Stimulated activated CD8-positive, alpha-beta memory T cell treated with anti-CD3 and anti-CD28 coated beads, Interleukin-15, amount 100 ng/mL, for 24 hours (primary cell): ENCODE measurements at places on chromosomes 1 and 21.
A peak's percentile ranks its signal among the peaks of the same experiment; 100 is the strongest.

DNA sequence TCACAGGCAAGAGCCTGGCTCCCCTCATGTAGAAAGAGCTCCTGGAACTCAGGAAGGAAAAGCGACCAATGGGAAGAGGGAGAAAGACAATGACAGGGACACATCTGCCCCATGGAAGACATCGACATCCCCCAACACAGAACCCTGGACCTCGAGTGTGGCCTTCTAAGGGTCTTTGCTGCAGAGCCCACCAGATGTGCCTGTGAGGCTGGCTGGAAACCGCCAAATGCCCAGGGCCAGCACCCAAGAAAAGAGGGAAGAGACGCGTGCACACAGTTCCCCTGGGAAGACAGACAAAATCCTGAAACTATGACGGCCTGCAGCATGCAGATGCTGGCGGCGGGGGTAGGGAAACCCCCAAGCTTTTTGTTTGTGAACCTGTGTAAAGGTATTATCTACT lies 36.4 kb upstream of the ADARB1 start:
- no peak for DNase-seq

DNA sequence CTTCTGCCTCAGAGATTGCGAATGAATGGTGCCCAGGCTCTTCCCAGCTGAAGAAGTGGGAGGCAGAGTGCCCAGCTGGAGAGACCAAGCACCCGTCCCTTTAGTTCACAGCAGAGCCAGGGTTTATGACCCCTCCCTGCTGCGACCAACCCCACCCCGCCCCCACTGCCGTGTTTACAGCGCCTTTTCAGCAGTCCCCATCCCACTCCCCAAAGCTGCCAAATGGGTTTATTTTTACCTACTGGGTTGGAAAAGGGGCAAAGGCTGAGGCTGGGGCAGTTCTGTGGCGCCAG lies 23.6 kb downstream of the DYRK3 start:
- no peak for DNase-seq

GRCh38 chr1:20574686-20575540 lies 14.0 kb upstream of the CDA start:
- DNase-seq, result peak; percentile 42

GRCh38 chr21:42396799-42397745 lies 1.2 kb upstream of the TMPRSS3 start:
- no peak for DNase-seq

DNA sequence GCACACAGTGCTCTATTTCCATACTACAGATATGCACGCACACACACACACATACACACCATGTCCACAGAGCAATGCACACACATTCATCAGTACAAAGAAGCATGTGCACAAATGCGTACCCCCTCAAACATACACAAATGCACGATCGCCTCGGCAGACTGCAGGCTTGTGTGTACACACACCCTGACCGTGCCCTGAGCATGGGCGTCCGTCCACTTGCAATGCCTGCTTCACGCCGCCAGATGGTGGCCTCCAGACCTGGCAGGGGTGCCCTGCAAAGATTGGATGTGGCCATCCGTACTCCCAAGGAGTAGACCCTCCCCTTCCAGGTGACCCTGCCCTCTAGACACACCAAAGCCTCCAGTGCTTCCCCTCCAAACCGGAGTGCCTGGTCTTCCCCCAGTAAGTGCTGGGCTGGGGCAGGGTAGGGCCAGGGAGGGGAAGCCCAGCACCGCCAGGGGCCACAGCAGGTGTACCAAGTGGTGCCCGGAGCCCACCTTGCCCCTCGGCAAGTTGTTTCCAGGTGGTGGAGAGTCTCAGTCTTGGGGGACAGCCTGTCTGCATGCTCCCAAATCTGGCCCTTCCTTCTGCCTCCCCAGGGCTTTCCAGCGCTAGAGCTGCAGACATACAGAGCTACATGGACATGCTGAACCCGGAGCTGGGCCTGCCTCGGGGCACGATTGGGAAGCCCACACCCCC lies 20.6 kb downstream of the ESPN start:
- DNase-seq, result no peak

DNA sequence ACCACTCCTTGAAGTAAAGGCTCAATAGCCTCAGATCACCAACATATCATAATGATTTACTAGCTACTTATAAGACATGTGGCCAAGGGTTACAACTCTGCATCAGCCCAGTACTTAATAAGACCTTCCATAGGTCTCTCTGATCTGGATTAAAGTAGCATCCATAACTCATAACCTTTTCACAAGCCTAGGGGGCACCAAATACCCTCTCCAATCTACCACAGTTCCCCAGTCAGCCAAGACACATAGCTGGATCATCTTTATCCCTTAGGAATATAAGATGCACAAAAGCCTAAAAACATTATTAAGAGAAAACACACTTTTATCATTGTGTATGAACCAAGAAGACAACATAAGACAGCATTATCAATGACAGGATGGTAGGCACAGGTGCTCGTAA lies 22.1 kb downstream of the SSX2IP start:
- DNase-seq, result no peak

- DNase-seq, result no peak
These were observed 2.0 kb upstream of the SYDE2 start for GRCh38 chr1:85202864-85203255.

DNA sequence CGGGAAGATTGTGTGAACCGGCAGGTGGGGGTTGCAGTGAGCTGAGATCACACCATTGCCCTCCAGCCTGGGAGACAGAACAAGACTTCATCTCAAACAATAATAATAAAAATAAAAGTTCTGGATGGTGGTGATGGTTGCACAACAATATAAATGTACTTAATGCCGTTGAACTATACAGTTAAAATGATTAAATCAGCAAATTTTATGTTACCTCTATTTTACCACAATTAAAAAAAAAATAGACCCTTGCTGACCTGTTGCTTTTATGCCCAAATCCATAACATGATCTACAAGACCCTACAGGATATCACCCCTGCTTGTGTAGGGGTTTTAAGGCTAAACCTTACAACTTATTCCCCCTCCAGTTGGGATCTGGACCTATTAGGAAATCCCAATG lies 11.8 kb upstream of the PDIK1L start:
- no peak for DNase-seq

GRCh38 chr1:29754573-29755375 lies 518.5 kb downstream of the PTPRU start:
- DNase-seq, result no peak

GRCh38 chr1:164589961-164590507 lies 31.1 kb downstream of the PBX1 start:
- DNase-seq, result no peak

GRCh38 chr1:235511470-235512240 lies 7.4 kb upstream of the B3GALNT2 start:
- no peak for DNase-seq

DNA sequence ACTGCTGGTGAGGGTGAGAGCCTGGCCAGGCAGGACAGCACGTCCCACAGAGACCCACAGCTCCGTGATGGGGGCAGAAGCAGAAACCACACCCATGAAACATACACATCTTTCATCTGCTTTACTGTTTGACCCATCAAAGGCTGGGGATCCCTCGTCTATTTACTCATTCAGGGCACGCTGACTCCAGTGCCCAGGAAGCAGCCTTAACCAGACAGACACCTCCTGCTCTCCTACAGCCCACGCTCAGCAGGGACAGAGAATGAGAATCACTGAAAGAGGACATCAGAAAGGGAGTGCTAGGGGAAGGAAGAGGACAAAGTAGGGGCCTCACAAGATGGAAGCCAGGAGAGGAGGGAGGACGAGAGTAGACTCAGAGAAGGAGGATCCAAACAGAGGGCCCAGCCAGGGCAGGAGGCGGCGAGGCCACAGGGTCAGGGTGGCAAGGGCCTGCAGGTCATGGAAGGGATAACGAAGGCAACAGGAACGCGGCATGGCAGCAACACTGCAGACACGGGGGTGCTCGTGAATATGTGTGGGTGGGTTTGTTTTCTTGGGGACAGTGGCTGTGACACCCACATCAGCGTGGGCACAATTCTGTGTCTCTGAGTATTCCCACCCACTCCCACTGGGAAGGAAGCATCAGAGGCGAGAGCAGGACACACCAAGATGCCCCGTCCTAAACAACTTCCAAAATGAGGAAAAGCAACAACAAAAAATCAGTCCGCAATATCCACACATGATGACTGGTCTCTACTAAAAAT lies 15.4 kb upstream of the NADK start:
- no peak for DNase-seq

DNA sequence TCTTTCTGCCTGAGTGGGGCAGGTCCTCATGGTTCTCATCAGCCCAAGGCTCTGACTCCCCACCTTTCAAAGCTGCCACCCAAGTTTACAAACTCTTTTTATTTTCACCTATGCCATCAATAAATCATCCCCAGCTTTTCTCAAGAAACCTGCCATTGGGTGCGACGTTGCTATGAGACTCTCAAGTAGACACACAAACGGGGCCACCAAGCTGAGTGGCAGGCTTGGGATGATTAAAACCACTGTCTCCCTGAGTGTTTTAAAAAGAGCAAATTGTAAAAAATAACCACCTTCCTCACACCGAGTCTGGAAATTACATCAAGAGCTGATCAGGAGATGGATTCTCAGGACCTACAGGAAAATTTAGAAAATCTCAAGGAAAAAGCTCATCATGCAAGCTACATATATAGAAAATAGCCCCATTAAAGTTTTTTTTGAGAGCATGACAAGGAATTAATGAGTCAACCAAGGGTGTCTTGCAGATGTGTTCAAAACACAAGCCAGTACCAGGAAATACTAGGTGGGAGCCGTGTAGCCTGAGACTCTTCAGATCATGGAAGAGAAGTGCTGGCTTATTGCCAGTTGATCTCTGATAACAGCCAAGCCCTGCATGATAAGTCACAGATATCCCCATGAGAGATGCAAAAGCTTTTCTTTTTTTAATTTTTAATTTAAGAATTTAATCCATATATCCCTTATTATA lies 158.4 kb upstream of the BACE2 start:
- no peak for DNase-seq

DNA sequence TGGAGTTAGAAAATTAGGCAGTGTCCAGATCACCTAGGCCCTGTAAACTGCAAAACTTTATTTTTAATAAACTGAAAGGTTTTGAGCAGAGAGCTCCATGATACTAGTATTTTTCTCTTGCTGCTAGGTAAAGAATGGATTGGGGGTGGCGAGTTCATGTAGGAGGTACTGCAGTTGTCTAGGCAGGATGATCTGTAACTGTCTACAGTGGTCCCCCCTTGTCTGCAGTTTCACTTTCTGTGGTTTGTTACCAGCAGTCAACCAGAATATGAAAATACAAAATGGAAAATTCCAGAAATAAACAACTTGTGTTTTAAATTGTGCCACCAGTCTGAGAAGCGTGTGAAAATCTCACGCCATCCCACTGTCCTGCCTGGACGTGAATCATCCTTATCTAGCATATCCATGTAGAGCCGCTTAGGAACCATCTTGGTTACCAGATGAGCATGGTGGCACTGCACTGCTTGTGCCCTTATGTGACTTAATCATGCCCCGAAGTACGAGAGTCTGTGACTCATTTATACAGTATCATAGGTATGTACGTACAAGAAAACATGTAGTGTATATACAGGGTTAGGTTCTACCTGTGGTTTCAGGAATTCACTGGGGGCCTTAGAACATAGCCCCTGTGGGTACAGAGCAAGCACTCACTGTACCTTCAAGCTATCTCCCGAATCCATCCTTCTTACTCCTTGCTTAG lies 94.2 kb downstream of the AHCTF1 start:
- no peak for DNase-seq

DNA sequence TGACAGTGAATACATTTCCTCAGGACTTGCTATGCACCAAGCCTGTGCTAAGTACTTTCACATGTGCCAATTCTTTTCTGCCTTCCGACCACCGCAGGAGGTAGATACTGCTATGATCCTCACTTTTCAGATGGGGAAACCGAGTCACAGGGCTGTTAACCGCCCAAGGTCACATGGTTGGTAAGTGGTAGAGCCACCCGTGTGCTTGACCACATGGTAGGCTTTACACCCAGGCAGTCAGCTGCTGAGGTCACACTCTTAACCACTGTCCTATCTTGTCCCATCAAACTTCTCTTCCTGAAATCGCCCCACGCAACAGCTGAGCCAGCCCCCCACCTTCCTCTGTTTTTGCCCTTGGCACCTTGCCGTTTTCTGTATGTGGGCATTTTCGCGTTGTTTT lies 31.0 kb upstream of the SDHB start:
- DNase-seq, result no peak

- no peak for DNase-seq
These were observed 35.2 kb upstream of the MAB21L3 start for GRCh38 chr1:116075990-116076389.

- DNase-seq, result no peak
These were observed 102.8 kb upstream of the COL24A1 start for GRCh38 chr1:86259390-86259789.

DNA sequence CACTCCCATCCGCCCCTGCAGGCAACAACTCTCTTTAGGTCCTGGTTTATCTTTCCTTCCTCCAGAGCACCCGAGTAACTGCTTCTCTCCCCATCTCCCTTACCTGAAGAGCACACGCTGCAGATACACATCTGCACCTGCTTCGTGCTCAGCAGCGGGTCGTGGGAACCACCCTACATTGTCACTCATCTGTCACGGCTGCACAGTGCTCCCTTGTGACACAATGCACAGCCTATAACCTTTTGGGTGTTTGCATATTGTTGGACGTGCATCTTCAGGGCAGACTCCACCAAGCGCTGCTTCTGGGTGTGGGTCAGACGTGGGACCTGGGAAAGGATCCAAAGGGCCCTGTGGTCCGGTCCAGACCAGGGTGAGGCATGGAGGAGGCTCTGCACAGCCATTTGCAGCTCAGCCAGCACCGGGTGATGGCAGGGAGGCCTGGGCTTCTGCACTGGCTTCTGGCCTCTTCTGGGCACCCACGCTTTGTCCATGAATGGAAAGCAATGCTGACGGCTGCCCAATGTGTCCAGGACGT lies 42.5 kb downstream of the WDR4 start:
- no peak for DNase-seq

- no peak for DNase-seq
These were observed 437.7 kb upstream of the OLFM3 start for GRCh38 chr1:102434421-102434820.

GRCh38 chr1:214991691-214992315 lies 90.7 kb upstream of the KCNK2 start:
- no peak for DNase-seq

DNA sequence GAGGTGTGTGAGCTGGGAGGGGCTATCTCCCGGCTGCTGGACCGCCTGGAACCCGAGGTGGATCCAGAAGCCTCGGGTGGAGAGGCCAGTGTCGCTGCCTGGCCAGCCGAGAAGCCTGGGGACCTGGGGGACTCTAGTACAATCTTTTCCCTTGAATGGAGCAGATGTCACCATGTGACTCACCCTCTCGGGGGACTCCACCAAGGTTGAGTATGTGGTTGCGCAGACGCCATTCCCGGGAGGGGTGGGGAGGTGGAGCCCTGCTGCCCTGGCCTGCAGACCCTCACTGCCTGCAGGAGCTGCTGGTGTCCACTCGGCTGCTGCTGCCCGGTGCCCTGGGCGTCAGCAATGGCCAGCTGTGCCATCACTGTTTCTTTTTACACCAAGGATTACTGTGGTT lies 40.3 kb downstream of the TP73 start:
- no peak for DNase-seq

DNA sequence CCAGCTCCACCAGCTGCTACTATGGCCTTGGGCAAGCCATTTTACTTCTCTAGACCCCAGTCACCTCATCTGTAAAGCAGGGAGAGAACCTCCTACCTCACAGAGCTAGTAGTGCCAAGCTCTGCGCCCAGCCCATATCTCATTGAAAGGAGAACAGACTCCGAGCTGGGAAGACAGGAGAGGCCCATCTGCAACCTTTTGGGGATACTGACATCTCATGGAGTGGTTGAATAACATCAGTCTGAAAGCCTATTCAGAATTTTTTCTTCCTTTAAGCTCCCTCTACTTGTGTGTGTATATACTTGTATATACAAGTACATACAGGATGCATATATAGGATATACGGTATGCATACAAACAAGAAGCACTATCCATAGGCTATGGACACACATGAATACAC lies 279.5 kb upstream of the POU3F1 start:
- no peak for DNase-seq

- DNase-seq, result peak; percentile 26
These were observed 90.2 kb downstream of the DMRTA2 start for GRCh38 chr1:50332941-50333594.
